ENCODE measurements at places on chromosomes 13 and 19. TPM values are rescaled to one million over a fixed set of nuclear protein-coding genes. Genes with fewer than 3 reads are reported as not detected.

Gene CADM4
- polyA plus RNA-seq: 3.7 TPM

Gene ZNF20
- polyA plus RNA-seq: 2.7 TPM

Gene ZNF383
- 5.6 TPM for polyA plus RNA-seq

Gene NLRP9
- polyA plus RNA-seq: not detected

Gene ZNF728
- polyA plus RNA-seq: not detected

Gene TMEM221
- polyA plus RNA-seq: 0.05 TPM

Gene TINCR
- polyA plus RNA-seq: 0.04 TPM

Gene CYP2S1
- polyA plus RNA-seq: 2.5 TPM

Gene KANK3
- polyA plus RNA-seq: 0.07 TPM

Gene SMIM24
- 0.19 TPM for polyA plus RNA-seq

Gene IL27RA
- polyA plus RNA-seq: 4.5 TPM

Gene CEACAM7
- polyA plus RNA-seq: not detected

Gene LGALS14
- not detected for polyA plus RNA-seq

Gene ABHD17A
- 54.5 TPM for polyA plus RNA-seq

Gene LILRA1
- polyA plus RNA-seq: not detected

Gene ZNRF4
- not detected for polyA plus RNA-seq

Gene TRPM4
- polyA plus RNA-seq: 4.3 TPM

Gene F7
- polyA plus RNA-seq: 0.06 TPM

Gene C19orf85
- polyA plus RNA-seq: not detected

Gene PSPN
- 0.41 TPM for polyA plus RNA-seq

Gene METTL21C
- polyA plus RNA-seq: not detected

Gene UPF3A
- 52.3 TPM for polyA plus RNA-seq

Gene TSSK6
- polyA plus RNA-seq: 1.7 TPM

Gene PRR36
- not detected for polyA plus RNA-seq

Gene ZNF524
- polyA plus RNA-seq: 3.5 TPM

Gene FTL
- polyA plus RNA-seq: 3,644 TPM

Gene ZNF555
- 6.2 TPM for polyA plus RNA-seq

Gene ATP4A
- polyA plus RNA-seq: not detected

Gene POMP
- polyA plus RNA-seq: 89.6 TPM

Gene IZUMO2
- polyA plus RNA-seq: not detected

Gene TUBB4A
- not detected for polyA plus RNA-seq

Gene SULT2B1
- 0.20 TPM for polyA plus RNA-seq

Gene NEK5
- polyA plus RNA-seq: 0.04 TPM

Gene OVOL3
- polyA plus RNA-seq: not detected

Gene KL
- polyA plus RNA-seq: not detected

Gene RNF113B
- polyA plus RNA-seq: not detected

Gene MEIOSIN
- not detected for polyA plus RNA-seq

Gene KLK3
- not detected for polyA plus RNA-seq

Gene ZNF726
- 0.84 TPM for polyA plus RNA-seq

Gene SIAH3
- polyA plus RNA-seq: not detected

Gene RDH8
- not detected for polyA plus RNA-seq

Gene ZNF536
- not detected for polyA plus RNA-seq

Gene ZNF480
- polyA plus RNA-seq: 11.9 TPM

Gene LILRA2
- not detected for polyA plus RNA-seq

Gene SSC5D
- polyA plus RNA-seq: 2.1 TPM

Gene IGFL4
- not detected for polyA plus RNA-seq

Gene ATP8A2
- 0.20 TPM for polyA plus RNA-seq

Gene AP1M1
- 54.3 TPM for polyA plus RNA-seq

Gene ZNF792
- 3.9 TPM for polyA plus RNA-seq

Gene GRK1
- not detected for polyA plus RNA-seq

Gene OR7C1
- not detected for polyA plus RNA-seq

Gene EBI3
- polyA plus RNA-seq: 1.1 TPM

Gene ZNF546
- 1.7 TPM for polyA plus RNA-seq

Gene FCER2
- not detected for polyA plus RNA-seq

Gene AMH
- not detected for polyA plus RNA-seq

Gene VSTM2B
- not detected for polyA plus RNA-seq

Gene ZBTB32
- polyA plus RNA-seq: not detected

Measured in AG04450 (cell line).